ENCODE measurements at places on chromosomes 2 and 18.
A peak's percentile ranks its signal among the peaks of the same experiment; 100 is the strongest.

DNA sequence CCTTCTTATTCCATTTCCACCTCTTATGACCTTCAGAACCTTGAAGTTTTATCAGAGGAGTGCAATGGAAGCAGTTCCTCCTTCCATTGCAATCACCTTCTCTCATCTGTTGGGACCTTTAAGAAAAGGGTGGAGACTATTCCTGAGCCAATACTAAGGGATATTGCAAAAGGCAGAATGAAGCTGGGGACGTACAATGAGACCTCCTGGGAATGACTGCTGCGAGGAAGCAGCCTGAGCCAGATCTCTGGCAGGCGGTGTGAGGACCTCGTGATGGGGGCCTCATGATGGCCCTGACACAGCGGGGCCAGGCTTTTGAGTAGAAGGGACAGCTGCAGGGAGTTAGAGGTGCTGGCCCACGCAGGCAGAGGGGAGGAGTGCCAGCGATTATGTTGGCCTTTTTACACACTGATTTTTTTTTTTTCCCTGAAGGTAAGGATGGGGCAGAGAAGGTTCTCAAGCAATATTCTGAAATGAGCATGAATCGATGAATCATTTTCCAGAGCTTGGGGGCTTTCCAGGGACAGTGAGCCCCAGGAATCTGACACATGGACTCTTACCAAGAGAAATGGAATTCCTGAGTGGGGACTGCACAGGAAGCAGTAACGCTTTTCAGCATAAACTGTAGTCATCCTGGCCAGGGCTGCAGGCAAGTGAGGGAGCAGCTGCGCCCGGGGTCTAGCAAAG lies 40.0 kb upstream of the LAPTM4A start:
- DNase-seq, result peak; percentile 77

DNA sequence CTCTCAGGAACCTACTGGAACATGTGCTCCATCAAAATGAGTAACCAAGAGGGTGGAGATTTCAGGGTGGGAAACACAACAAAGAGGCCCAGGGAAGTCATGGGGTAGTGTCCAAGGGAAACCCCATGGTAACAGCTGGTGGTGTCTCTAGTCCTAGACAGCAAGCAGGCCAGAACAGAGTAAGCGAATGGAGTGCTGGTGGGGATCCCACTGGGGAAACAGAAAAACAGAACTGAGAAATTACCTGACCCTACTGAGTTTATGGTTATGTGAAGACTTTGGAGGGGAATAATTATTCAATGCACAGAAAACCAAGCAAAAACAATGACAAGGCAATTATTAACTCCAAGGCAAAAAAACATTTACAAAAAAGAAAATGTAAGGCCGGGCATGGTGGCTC lies 16.9 kb downstream of the ERCC3 start:
- no peak for DNase-seq

DNA sequence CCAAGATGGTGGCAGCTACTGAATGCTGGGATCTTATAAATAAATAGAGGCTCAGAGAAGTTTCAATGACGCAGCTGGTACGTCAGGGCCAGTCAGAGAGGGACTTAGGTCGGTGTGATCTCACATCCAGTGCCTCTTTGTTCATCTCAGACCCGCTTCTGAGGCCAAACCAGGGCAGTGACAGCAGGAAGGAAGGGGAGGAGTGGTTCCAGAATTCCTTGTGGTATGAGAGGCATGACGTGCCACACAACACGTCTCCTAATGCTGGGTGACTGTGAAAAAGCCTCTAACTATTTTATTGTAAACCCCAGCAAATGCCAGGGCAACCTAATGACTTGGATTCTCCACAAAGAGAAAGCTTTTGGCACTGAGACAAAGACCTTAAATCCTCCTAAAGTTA lies 423.3 kb downstream of the LPIN1 start:
- DNase-seq, result no peak

- peak; percentile 73 for DNase-seq
Measured at GRCh38 chr18:76985156-76985950, 147.2 kb downstream of the MBP start.

DNA sequence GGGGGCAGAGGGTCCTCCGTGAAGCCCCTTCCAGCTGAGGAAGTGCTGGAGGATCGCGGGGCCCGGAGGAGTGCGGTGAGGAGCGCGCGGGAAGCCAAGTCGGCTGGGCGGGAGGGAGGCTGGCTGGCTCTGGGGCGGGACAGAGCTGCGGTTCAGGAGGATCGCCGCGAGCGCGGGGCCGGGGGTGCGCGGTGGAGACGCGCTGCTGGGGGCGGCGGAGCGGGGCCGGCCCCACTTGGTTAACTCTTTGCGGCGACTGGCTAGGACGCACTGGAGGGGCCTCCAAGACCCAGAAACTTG lies 464 bp downstream of the CYBRD1 start:
- DNase-seq, result peak; percentile 86

- DNase-seq, result no peak
Measured at GRCh38 chr2:55843096-55843993, 80.2 kb downstream of the EFEMP1 start.

DNA sequence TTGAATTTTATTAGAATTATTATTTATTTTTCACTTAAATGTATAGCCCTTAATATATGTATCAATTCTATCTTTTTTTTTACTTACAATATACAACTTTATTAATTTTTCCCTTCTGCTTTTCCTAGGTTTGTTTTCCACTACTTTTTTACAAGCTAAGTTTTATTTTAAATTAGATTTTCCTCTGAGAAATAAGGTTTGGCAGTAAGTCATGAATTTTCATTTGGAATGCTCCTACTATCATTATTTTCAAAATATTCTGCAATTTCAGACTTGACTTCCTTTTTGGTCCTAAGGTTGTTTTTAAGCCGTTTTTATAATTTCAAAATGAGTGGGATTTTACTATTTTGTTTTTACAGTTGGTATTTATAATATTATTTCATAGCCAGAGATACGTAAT lies 222.8 kb upstream of the PIEZO2 start:
- DNase-seq, result no peak

DNA sequence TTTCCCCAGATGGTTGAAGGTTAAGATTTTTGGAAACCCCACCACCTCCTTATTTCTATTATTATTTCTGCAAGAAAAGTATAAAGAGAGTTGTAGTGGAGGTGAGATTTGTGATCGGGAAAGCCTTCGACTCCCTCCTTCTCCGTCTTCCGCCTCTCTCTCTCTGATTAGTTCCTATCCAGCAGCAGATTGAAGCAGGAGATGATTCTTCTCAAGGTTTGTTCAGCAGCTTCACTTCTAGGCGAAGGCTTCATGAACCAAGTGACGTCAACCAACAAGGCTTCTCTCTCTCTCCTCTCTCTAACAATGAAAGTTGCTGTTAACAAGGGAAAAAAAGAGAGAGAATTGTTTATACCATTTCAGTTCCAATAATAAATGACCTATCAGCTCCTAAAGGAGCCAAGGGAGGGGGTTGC lies at the start of gene BAZ2B:
Gene BAZ2B (minus strand): TSS at position 263 of the 416 bp plus-strand sequence. CDS start 137,829 bp downstream, outside the sequence.
- peak; percentile 82 for DNase-seq

DNA sequence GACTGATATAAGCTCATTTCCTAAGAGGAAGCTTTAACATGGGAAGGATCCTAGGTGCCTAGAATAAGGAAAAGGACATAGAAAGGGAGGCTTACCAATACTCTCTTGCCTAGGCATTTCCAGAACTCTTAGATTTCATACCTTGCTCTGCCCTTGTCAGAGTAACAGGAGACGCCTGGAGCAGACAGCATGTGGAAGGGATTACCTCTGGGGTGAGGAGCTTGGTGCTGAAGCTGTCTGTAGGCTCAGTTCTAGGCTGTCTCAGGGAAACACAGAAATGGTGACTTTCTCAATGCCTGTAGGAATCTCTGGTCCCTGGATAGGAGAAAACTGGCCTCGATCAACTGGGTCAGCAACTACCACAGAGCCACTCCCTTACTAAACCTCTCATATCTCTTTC lies 150.0 kb downstream of the SLC4A3 start:
- DNase-seq, result no peak

DNA sequence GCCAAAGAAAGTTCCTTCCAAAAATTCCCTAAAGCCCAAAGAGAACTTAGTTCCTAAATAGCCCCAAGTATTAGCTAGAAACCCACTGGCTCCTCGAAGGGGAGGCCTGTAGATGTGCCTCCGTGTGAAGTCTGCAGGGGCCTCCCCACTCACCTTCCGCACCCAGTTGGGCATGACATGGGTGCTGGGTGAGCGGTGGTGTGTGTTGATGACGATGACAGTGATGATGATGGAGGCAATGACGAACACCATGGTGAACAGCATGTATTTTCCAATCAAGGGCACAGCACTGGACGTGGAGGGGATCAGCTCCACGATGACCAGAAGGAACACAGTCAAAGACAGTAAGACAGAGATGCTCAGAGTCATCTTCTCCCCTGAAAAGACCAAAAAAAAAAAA lies 14.5 kb downstream of the CHRNA1 start:
- no peak for DNase-seq

GRCh38 chr2:67565761-67566160 lies 168.6 kb downstream of the ETAA1 start:
- DNase-seq, result no peak

- no peak for DNase-seq
Measured at GRCh38 chr2:100396483-100396882, 21.0 kb downstream of the CHST10 start.

GRCh38 chr2:3130889-3131635 lies 246.6 kb downstream of the EIPR1 start:
- DNase-seq, result no peak

DNA sequence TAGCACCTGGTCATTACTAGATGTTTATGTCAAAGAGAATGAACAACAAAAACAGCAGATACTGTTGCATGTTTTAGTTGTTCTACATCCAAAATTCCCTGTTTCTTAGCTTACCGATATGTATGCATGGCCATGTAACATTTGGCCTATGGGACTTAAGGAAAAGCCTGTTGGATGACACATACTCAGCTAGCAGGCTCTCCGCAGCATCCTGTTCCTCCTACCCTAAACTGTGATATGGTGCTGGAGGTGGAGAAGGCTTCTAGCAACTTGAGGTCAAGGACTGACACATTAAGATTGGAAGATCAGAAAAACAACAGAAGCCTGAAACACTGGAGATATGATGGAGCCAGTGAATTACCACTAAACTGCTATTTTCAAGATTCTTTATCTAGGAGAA lies 537.8 kb downstream of the LRRTM4 start:
- DNase-seq, result no peak

DNA sequence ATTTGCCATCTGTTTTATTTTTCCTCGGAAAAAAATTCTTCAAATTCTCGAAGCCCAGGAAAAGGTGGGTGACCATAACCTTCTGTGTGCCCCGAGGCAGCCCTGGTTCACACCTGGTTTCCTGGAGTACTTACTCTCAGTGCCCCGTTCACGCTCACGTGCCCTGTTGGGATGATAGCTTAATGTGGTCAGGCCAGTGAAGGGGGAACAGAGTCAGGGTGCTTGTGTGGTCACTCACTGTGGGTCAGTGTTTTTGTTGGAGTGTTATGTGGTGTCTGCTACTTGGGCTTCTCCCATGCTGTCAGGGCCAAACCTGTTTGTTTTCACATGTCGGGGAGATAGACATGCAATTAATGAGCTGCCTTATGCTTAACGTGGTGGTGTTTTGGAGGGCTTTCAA lies 78.1 kb downstream of the MAP4K4 start:
- DNase-seq, result no peak

DNA sequence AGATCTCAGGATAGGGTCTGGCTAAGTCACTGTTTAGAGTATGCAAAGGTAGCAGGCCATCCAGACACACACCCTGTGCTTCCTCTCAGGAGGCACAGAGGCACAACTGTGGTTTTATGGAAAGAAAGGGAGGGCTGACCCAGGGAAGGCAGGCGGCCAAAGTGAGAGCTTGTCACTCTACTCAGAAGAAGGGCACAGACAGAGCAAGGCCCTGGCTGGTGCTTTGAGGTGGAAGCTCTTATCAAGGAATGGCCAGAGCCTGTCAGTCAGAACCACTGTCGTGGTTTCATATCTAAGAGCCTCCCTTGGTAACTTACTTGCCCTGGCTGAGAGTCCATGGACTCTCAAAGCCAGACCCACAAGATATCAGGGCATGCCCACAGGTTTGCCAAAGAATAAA lies 40.7 kb downstream of the SLC9A2 start:
- DNase-seq, result no peak

DNA sequence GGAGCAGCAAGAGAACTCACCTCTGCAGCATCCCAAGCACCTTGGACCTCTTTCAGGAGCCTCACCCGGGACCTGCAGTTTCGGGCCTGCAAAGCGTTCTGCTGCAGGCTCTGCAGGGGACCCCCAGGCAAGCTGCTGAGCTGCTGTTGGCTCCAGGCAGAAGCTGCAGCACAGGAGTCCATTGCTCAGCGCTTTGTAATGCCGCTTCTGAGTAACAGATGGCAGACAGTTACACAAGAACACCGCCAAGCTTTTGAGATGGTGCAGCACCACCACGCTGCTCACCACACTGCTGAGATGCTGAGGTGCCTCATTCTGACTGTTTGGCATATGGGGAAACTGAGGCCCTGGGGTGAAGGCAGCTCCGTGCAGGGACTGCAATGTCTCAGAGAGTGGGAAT lies 1.9 kb upstream of the GALNT14 start:
- DNase-seq, result no peak

- DNase-seq, result no peak
Measured at GRCh38 chr2:10846110-10846861, 33.7 kb upstream of the PDIA6 start.

- DNase-seq, result no peak
Measured at GRCh38 chr2:242038166-242038927, 168.8 kb downstream of the RTP5 start.

GRCh38 chr2:20604401-20604911 lies 46.4 kb downstream of the HS1BP3 start:
- no peak for DNase-seq

DNA sequence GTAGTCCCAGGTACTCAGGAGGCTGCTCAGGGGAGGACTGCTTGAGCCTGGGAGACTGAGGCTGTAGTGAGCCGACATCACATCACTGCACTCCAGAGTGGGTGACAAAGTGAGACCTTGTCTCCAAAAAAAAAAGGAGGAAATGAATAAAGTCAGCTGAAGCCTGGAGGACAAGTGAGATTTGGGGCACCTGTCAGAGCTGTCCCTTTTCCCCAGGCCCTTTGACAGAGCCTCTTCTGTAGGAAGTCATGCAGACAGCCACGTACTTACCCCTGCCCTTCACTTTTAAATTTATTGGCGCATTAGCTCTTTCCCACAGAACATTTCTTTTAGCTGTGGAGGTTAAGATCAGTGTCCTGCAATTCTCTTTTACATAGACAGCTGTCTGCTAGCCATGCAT lies 151.0 kb upstream of the DNMT3A start:
- DNase-seq, result no peak

DNA sequence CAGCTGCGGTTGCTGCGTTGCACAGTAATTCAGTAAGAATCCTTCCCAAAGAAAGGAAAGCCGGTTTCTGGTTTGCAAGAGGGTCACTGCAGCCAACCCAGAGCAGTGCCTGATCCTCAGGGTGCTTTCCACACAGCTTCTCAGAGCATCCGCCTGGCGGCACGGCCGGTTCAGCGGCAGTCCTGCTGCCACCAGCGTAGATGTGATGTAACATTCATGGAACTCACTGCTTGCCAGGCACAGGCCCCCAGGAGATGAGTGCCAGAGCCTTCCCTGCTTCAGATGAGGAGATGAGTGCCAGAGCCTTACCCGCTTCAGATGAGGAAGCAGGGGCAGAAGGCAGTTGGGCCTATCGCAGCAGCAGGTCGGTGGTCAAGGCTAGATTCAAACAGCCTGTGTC lies 230.2 kb downstream of the GBX2 start:
- peak; percentile 41 for DNase-seq
